ENCODE measurements at places on chromosomes 11 and 22.

DNA sequence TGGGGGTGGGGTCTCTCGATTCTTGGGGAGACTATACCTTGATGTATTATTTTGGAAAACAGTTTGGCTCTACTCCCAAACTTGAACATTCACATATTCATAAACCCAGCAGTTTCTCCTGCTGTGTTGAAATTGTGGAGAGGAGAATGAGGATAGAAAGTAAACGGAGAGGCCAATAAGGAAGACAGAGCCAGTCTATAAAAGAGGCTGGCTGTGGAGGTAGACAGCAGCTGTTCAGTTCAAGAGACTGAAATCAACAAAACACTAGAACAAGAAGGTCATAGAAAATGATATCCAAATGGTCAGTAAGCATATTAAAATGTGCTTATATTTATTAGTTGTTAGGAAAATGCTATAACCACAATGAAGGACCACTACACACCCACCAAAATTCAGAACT lies 1.9 kb upstream of the MOGAT2 start:
- no peak for DNase-seq

DNA sequence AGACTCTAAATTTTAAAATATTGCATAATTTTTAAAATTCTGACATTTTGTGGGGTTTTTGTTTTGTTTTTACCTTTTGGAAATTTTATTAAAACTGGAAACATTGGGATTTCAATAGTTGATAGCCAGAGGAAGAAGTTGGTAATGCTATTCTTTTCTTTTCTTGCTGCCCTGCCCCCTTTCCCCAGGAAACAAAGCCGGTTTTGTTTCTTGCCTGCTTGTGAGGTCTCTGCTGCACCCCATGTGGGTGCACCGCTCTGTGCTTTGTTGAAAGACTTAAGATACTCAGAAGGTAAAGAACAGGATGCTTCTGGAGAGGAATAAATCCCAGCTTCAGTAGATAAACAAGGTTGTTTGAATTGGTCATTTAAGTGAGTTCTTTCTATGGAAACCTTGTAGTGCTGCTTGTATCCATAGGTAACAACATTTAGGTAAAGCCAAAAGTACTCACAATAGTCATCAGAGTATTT lies 87.5 kb downstream of the YAP1 start:
- no peak for DNase-seq

- no peak for DNase-seq
These were observed 111.2 kb upstream of the CEP126 start for GRCh38 chr11:101803651-101804050.

- DNase-seq, result no peak
These were observed 19.4 kb downstream of the SNU13 start for GRCh38 chr22:41668971-41669911.

DNA sequence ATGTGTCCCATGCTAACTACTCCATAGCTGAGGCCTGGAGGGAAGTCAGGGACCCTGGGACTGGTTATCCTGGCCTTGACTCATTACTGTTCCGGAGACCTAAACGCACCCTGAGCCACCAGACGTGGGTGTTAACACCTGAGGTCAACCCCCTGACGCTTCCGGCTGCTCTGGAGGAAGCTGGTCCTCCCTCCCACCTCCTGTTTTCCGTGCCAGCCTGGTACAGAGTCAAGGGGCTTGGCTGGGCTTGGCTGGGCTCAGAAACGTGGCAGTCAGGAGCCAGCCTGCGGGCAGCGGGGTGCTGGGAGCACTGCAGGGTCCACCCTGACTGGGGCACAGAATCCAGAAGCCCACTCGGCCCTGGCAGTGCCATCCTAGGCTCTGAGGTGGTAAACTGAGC lies 2.6 kb downstream of the TMPRSS4 start:
- DNase-seq, result no peak

DNA sequence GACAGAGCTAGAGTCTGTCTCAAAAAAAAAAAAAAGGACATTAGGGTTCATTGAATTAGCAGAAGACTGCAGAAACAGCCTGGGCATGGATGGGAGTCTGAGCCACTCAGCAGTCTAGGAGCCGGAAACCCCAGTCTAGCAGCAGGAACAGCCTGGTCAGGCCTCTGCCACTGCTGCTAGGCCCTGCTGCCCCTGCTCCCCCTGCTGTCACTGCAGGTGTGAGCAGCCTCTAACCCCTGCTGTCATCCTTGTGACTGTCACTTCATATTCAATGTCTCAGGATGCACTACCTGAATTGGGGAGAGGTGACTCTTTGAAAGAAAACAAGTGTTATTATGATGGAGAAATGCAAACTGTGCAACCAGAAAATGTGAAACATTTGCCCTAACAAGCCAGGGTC lies 7.0 kb upstream of the DDX17 start:
- DNase-seq, result peak; percentile 32

GRCh38 chr11:128884703-128885338 lies 6.3 kb upstream of the KCNJ5 start:
- peak; percentile 54 for DNase-seq

DNA sequence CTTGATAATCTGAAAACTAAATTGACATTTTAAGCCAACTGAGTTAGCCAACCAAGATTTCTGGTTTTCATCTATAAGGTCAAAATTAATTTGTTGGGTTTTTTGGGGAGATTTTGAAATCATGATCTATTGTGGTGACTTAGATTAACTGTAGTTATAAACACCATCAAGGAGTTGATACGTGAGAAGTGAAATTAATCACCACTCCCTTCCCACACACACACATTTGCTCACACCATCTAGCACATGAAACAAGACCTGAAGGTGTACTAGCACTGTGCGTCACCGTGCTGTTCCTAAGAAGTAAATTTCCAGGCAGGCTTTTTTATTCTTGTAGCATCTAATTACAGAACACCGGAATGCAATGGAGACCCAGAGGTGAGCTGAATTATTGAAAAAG lies 2.1 kb downstream of the OR5B21 start:
- peak; percentile 19 for DNase-seq

GRCh38 chr22:38346506-38346905 lies 29.3 kb upstream of the CSNK1E start:
- DNase-seq, result no peak

DNA sequence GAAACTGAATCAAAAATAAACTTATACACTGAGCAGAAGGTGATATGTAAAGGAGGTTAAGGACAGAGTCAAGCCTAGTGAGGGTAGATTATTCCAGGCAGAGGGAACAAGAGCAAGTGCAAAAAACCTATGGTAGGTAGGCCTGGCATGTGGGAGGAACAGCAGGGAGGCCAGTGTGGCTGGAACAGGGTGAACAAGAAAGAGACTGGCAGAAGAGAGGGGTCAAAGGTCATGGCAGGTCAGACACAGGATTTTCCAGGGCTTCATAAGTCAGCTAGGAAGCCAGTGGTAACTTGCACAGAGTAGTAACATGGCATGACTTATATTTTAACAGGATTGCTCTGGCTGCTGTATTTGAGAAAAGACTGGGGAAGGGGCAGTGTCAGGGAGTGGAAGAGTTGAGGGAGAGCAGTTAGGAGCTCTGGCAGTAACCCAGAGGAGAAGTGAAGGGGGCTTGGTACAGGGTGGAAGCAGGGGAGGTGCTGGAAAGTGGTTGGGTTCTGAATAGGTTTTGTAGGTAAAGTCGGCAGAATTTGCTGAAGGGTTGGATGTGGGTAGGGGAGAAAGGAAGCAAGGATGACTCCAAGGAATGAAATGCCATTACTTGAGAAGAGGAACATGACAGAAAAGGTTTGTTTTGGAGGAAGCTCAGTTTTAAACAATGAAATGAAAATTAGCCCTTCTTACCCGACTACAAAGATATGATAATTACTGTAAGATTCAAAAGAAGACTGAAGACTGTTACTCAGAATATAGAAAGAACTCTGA lies 86.2 kb downstream of the ZNRF3 start:
- no peak for DNase-seq

DNA sequence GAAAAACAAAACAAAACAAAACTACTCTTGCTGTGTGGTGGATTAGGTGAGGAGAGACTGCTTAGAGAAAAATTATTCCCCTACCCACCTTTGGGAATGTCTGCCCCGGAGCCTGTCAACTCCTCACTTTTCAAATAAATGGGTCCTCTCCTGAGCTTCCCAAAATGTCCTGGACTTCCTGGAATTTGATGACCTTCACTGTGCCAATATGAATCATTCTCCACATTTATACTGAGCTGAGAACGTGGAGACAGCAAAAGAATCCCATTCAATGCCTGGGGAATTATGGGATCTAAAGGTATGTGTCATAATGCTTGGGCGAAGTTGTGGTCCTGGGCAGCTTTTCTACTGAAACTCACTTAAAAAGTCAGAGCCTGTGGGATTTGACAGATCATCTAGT lies 136.8 kb downstream of the KIF18A start:
- no peak for DNase-seq

DNA sequence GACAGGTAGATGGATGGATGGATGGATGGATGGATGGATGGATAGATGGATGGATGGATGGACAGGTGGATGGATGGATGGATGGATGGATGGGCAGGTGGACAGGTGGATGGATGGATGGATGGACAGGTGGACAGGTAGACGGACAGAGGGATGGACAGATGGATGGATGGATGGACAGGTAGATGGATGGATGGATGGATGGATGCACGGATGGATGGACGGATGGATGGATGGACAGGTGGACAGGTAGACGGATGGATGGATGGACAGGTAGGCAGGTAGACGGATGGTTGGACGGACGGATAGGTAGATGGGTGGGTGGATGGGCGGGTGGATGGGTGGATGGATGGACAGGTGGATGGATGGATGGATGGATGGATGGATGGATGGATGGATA lies 24.3 kb downstream of the PDGFB start:
- no peak for DNase-seq

DNA sequence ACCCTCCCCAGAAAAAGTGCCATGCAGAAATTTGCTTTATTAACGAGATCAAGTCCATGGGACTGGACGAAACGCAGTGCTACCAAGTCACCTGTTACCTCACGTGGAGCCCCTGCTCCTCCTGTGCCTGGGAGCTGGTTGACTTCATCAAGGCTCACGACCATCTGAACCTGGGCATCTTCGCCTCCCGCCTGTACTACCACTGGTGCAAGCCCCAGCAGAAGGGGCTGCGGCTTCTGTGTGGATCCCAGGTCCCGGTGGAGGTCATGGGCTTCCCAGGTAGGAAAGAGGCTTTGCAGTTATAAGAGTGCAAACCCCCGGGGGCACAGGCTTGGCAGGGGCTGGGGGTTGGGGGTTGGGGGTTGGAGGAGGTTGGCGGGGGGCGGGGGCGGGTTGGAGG lies 4.2 kb downstream of the APOBEC3H start:
- no peak for DNase-seq

DNA sequence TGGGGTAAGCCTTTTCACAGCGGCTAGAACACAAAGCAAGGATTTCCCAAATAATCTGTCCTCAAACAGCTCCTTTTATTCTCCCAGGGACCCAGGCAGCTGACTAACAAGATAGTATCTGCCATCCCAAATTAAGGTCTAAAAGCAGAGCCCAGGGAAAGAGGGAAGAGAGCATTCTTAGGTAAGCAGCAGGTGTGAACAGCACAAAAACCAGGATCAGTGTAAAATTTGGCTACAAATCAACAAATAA lies 79.9 kb downstream of the RBMXL2 start:
- DNase-seq, result no peak

GRCh38 chr11:78299000-78299710 lies 110.4 kb downstream of the USP35 start:
- DNase-seq, result no peak

DNA sequence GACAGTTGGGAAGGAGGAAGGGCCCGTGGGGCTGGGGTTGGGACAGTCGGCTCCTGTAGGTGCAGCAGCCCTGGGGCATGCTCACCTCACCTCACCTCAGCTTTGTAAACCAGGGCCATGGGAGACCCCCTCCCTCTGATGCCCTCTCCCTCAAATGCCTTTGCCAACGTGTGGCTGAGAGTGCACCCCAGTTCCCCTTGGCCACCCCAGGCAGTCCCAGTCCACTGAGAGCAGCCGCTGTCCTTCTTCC lies 4.2 kb upstream of the NEAT1 start:
- no peak for DNase-seq

- peak; percentile 73 for DNase-seq
These were observed 14.3 kb downstream of the DGKZ start for GRCh38 chr11:46361283-46362155.

GRCh38 chr11:31437742-31438435 lies 68.2 kb downstream of the DNAJC24 start:
- no peak for DNase-seq

GRCh38 chr11:75598900-75599299 lies 36.8 kb downstream of the SERPINH1 start:
- DNase-seq, result no peak

DNA sequence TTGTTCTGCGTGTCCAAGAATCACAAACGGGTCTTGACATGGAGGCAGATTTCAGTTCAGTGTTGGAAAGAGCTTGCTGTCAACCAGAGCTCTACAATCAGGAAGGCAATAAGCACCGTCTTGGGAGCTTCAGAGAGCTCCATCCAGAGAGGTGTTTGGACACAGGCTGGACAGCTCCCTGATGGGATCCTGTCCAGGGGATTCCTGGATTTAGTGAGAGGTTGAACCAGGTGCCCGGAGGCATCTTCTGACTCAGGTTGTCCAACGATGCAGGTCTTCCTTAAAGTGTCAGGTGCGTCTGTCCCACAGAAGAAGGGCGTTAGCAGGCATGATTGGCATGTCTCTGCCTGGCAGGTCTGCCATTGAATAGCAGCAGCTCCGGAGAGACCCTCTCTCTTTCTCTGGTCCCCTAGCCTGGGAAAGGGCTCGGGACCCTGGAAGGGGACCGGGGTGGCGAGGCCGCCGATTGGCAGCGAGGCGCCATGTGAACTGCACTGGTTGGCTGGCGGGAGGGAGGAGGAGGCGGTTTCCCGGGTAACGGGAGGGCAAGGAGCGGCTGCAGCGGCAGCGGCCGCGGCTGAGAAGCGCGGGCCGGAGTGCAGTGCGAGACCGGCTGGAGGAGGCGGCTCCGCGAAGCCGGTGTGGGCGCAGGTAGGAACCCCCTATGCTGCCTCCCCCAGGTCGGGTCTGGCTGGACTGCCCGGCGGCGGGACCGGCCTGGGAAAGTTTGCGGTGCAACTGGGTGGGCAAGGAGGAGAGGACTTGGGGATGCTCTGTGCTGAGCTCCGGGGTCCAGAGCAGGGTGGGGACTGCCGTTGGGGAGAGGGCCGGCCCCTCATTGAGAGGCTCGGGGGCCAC lies 104.1 kb upstream of the E2F8 start:
- DNase-seq, result no peak

DNA sequence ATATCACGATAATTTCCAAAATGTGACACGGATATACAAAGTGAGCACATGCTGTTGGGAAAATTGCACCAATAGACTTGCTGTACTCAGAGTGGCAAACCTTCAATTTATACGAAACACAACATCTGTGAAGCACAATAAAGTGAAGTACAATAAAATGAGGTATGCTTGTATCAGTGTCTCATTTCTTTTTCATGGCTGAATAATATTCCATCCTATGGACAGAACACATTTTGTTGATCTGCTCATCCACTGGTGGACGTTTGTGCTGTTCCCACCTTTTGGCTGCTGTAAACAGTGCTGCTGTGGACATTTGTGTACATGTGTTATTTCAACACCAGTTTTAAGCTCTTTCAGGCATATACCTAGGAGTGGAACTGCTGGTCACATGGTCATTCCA lies 78.7 kb upstream of the CCND1 start:
- no peak for DNase-seq

GRCh38 chr22:44913198-44913983 lies 96.4 kb downstream of the PHF21B start:
- no peak for DNase-seq
